Osteoblast (primary cell): ENCODE measurements at places on chromosomes 16 and 17. TPM values are rescaled to one million over a fixed set of nuclear protein-coding genes. Genes with fewer than 3 reads are reported as not detected.

- DNase-seq = no peak
These were observed 49.1 kb downstream of the GRB2 start for GRCh38 chr17:75356260-75356937.

DNA sequence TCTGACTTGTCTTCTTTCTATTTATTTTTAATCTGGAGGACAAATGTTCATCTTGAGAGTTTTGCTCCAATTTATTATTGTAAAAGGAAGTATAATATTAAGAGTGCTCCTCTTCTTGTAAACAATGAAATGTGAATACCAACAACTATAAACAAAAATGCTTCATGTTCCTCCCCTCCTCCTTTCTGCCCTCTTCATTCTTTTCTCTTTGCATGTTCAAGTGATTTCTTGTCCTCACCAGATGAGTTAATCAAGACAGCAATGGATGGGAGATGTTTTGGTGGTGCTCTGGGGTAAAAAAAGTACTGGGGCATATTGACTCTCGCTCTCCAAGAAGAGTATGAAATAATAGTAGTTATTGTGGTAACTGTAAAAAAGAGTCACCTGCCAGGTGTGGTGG lies 24.3 kb downstream of the ITGB3 start:
- DNase-seq = no peak

- no peak for DNase-seq
These were observed 5.3 kb upstream of the HSF5 start for GRCh38 chr17:58493506-58493905.

DNA sequence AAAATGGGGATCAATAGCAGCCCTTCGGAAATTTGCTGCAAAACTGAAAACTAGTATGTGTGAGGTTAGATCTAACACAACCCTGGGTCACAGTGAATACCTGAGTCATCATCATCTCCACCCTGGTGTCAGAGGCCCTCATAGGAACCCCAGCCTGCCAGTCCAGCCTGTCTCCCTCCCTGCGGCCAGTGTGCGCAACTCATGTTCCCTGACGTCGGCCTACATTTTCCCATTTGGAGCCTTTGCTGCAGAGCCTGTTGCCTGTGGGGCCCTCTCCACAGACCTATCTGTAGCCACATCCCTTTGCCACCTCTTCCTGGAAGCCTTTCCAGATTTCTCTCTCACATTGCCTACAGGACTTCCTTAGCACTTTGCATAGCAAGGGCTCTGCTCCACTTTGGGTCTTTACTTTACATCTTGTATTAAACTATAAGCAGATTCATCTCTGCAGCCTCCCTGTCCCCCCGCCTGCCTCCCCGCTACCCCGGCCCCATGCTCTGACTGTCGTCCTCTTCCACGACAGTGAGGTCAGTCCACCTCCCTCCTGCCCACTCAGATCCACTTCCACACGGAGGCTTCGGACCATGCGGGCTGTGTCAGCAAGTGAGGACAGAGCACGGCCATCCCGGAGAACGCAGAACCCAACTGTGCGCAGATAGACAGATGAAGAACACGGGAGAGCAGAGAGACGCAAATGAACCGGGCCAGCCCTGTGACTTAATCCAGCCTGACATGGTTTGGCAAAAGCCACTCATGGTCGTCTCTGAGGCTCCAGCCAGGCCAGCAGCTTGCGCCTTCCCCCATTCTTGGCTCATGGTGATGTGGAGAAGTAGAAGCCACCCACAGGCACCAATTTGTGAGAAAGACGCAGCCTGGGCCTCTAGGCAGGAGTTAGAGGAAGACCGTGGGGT lies 31.0 kb downstream of the NGFR start:
- peak; percentile 44 for DNase-seq

DNA sequence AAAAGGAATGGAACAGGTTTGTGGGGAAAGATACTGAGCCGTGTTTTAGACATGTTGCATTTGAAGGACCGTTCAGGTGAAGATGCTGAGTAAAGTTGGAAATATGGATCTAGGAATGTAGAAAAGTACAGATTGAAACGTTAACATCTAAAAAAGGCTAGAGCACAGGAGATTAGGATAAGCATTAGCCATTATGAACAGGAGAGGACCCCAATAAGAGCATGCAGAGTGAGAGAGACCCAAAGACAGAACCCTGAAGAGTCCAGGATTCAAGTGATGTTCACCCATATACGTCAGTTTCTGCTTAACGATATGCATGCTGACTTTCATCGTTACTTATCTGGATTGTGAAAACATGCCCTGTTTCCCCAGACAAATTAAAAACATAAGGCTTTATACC lies 140.5 kb downstream of the STX8 start:
- no peak for DNase-seq

GRCh38 chr16:50490828-50491227 lies 57.4 kb upstream of the NKD1 start:
- no peak for DNase-seq

DNA sequence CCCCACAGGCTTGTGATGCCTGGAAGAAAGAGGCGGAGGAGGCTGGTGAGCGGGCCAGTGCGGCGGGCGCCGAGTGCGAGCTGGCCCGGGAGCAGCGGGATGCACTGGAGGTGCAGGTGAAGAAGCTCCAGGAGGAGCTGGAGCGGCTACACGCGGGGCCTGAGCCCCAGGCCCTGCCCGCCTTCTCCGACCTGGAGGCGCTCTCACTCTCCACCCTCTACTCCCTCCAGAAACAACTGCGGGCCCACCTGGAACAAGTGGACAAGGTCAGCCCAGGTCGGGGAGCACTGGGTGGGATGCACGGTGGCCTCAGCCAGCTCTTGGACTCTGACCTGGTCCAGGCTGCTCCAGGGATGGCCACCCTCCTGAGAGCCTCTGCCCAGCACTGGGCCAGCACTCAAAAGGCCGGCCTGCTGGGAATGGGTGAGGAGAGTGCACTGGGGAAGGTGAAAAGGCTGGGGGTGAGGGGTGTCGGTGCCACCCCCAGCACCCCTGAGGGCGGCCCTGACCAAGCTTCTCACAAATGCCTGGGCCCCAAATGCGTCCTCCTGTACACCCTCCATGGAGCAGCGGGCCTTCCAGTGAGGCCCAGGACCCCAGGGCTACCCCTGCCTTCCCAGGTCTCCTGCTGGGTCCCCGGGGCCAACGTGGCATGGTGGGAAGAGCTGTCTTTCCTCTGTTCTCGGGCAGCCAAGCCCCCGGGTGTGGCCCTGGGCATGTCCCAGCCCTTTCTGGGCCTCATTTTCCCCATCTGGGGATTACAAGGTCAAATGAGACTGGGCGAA lies 20.8 kb downstream of the UNC13D start:
- DNase-seq = peak; percentile 74

DNA sequence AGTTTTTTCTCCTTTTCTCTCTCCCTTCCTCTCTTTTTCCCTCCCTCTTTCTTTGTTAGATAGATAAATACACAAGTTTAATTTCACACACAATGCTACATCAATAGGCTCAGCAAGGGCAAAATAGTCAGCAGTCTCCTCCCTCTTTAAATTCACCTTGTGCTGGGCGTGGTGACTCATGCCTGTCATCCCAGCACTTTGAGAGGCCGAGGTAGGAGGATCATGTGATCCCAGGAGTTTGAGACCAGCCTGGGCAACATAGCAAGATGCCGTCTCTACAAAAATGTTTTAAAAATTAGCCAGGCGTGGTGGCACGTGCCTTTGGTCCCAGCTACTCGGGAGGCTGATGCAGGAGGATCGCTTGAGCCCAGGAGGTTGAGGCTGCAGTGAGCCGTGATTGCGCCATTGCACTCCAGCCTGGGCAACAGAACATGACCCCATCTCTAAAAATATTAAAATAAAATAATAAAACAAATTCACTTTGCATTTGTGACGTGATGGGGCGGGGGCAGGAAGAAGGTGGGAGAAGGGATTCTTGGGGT lies 27.4 kb downstream of the IL21R start:
- no peak for DNase-seq

DNA sequence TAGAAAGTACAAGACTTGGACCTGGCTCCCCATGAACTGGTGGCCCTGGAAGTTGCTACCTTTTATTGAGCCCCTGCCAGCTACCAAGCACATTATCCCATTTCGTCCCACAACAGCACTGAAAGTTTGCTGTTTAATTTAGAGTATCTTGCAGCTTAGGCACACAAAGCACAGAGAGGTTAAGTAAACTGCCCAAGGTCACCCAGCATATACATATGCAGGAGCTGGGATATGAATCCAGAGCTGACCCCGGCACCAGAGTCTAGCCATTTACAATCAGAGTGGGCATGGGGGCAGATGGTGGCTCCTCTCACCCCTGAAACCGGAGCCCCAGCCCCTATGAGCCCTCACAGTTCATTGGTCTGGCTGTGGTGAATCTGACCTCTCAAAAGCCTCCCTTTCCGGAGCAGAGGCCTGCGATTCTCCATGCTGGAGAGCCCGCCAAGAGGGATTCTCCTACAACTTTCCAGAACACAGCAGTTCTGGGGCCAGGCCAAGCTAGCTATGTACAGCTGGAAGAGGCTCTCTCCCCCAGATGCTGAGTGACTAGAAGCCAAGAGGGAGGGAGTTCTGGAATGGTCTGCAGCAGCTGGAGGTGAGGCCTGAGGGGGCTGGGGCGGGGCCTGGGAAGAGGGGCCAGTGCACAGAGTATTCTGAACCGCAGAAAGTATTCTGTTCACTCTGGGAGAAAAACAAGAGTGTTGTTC lies 58.3 kb downstream of the SREBF1 start:
- no peak for DNase-seq

DNA sequence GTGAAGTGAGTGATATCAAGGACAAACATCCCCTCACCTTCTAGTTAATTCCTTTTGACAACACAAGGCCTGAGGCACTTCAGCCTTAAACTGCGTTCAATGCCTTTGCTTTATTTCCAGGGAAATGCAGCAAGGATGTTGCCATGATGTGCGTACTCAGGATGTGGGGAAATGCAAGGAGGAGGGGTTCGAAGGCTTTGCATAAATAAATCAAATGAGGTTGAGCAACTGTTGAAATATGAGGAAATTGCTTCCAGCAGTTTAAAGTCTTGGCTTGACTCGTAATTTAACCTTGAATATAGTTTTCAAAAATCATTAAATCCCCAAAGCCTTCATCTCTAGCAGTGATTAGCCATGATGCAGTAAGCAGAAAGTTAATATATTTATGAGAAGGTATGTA lies 81.8 kb upstream of the CCL2 start:
- DNase-seq = no peak

- peak; percentile 98 for DNase-seq
These were observed 39.7 kb upstream of the PVALEF start for GRCh38 chr17:81125573-81126081.

DNA sequence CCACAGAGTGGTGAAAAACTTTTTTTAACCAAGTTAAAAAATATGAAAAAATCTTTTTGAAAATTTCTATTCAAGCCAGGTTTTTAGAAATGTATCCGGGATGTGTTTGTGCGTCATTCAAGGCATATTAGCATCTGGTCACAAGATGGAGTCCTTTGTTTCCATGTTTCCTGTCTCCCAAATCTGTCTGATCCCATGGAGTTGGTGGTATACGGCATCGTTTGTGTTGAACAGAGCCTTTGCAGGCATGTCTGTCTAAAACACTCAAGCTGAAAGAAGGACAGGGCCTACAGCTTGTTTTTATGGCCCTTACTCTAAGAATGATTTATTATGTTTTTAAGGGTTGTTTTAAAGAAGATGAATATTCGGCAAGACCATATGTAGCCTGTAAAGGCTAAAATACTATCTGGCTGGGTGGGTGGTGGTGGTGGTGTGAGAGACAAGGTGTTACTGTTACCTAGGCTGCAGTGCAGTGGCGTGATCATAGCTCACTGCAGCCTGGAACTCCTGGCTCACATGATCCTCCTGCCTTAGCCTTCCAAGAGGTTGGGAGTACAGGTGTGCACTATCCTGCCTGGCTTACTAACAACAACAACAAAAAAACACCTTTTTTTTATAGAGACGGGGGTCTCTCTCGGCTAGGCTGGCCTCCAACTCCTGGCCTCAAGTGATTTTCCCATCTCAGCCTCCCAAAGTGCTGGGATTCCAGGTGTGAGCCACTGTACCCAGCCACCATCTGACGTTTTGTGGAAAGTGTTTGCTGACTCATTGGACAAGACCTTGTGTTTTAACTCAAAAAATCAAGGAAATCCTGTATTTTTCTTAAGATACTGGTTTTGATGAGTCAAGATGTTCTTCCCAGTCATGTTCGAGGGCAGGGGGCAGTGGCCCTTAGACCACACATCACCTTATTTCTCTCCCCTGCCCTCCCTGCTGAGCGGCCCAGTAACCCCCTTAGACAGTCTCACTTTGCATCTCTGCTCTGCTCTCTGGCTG lies 52.2 kb downstream of the NDE1 start:
- no peak for DNase-seq

DNA sequence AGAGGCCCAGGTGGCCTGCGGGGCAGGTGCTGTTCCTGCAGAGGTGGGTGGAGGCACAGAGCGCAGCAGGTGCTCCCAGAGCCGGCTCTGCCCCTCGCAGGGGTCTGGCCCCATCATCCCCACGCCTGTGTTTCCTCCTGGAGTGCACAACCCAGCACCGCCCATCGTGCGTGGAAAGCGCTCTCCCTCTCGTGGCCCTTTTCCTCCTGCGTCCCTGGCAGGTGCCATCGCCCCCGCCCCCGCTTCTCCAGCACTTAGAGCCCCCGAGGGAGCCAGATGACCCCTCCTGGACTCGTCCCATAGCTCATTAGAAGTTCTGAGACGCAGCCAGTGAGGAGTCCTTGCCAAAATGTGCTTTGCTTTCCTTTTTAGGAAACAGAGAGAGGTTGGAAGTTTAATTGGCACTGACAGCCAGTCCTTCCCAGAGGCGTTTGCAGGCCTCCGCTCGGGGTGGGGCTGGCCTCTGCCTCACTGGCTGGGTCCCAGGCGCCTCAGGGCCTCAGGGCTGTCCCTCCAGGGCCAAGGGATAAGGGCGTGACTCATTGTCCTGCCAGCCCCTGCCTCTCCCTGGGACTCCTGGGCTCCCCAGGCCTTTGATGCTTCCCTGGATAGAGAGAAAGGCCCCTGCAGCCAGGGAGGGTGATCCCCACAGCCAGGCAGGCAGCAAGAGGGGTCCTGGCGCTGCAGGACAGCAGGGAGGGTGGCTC lies 32.2 kb upstream of the CHMP6 start:
- DNase-seq = peak; percentile 96

DNA sequence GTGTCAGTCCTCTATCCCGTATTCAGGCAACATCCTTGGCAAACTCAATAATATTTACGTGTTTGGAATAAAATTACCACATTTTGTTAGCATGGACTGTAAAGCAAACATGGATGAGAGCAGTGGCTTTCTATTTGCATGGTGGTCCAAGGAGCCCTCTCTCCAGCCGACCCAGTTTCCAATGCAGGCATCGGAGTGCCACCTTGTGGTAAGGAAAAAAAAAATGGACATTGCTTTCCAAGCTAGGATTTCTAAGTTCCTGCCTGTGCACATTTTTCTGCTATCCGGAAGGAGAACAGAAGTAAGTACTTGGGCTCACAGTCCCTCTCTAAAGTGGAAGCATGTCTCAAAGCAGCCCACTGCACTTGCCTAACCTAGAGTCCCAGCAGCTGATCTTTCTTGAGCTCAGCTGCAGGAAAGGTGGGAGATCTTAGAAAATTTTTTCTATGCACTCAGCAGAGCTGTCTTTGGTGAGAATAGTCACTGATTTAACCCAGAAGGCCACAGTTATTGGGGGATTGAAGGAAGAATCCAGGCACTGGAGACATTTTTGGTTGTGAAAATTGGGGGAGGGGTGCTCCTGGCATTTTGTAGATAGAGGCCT lies 46.0 kb upstream of the ERCC4 start:
- no peak for DNase-seq

The PRRT2 gene
- 1.4 and 4.1 TPM in 2 replicates for total RNA-seq

The DHX58 gene
- 18.5 and 23.0 TPM in 2 replicates for total RNA-seq

The CDC42EP4 gene
- 13.8 and 16.3 TPM in 2 replicates for total RNA-seq

The DOC2A gene
- not detected in 2 replicates for total RNA-seq

The ZPBP2 gene
- total RNA-seq = not detected in 2 replicates

The TVP23A gene
- total RNA-seq = under 0.01 TPM in 1 of 2 replicates, not detected in the other

The BRD7 gene
- total RNA-seq = 22.8 and 30.6 TPM in 2 replicates

The GDPD3 gene
- 0.36 and 0.88 TPM in 2 replicates for total RNA-seq

The MT4 gene
- not detected in 2 replicates for total RNA-seq
